Stimulated activated CD4-positive, alpha-beta T cell treated with anti-CD3 and anti-CD28 coated beads, Interleukin-4, amount 100 ng/mL, for 1 hour (primary cell): ENCODE measurements at places on chromosomes 7 and 10.

DNA sequence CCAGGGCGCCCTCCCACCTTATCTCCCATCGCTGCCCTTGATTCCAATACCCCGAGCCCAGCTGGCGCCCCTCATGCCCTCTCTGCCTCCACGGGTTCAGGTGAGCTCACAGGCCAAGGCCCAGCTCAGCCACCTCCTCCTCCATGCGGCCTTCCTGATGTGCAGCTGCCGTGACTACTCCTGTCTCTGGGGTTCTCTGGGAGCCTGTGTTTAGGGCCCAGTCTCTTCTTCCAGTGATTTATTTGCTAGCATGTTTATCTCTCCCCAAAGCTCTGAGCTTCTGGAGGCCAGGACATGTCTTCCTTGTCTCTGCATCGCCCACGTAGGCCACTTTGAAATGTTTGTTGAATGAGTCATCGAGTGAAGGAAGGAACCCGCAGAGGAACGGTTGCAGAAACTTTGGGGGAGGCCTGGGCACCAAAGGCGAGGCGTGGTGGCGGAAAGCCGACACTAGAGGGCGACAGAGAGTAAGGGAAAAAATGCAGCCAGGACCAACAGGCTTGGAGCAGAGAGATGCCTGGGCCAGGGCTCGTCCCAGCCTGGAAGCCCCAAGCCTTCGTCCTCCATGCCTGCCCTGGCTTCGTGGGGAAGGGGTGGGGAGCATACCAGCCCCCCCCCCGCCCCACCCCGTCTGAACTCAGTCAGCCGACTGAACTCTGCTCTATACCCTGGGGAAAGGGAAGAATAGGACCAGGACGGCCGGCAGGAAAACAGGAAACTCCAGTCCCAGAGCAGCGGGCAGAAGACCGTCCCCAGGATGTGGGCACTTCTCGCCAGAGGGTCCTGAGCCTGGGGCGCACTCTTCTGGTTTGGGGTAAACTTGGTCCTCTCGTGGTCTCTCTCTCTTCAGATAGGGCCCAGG is 10.9 kb upstream of the HSPB1 start:
- DNase-seq = peak; percentile 84

- DNase-seq = no peak
Observed at GRCh38 chr7:50696810-50697582, 85.7 kb downstream of the GRB10 start.

DNA sequence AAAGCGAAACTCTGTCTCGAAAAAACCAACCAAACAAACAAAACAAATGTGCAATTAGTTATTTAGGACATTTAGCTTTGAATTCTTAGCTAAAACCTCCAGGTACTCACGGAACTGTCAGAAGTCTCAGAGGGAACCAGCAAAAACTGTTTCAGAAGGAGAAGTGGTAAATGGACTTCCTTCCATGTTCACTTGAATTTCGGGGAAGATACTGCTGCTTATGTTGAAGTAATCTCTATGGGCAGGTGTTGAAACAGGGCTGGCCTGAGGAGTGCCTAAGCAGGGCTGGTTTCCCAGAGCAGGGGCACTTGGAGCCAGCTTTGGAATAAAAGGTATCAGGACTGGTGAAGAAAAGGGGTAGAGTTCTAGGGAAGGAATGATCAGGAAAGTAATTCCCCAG is 2.4 kb upstream of the EXOC6 start:
- DNase-seq = no peak

DNA sequence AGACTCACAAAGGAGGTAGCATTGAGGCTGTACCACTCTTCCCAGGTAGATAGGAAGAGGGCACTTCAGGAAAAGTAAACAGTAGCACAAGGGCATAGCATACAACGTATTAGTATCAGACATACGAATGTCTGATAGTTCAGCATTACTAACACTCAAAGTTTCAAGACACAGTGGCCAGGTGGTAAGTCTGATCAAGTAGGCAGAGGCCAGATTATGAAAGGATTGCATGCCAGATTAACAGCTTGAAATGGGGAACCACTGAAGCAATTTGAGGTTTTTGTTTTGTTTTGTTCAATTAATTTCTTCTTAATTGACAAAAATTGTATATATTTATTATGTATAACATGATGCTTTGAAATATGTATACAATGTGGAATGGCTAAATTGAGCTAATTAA is 45.7 kb upstream of the IL6 start:
- no peak for DNase-seq

GRCh38 chr10:42645103-42645502 is 6.7 kb upstream of the ZNF33B start:
- no peak for DNase-seq

- no peak for DNase-seq
Observed at GRCh38 chr10:60236869-60237524, 152.7 kb downstream of the ANK3 start.

DNA sequence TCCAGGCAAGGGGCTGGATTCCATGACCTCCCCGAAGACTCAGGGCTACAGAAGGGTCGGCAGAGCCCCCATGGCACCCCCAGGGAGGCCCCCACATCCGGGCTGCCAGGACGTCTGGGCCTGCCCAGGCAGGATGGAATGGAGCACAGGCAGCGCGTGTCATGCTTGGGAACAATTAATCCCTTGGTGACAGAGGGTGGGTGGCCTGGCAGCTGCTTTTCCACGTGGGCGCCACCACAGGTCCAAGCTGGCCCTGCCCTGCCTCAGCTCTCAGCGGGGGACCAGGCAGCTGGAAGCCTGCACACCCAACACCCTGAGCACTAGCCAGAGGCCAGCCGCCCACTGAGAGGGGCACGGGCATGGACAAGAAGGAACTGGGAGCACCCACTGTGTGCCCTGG is 11.4 kb downstream of the ELN start:
- no peak for DNase-seq
